Stimulated activated naive CD4-positive, alpha-beta T cell treated with Interleukin-2 at 50 U/mL for 16 hours (primary cell): ENCODE measurements at places on chromosomes 5 and 9.

GRCh38 chr5:159362220-159362619 lies 31.9 kb upstream of the IL12B start:
- no peak for DNase-seq

DNA sequence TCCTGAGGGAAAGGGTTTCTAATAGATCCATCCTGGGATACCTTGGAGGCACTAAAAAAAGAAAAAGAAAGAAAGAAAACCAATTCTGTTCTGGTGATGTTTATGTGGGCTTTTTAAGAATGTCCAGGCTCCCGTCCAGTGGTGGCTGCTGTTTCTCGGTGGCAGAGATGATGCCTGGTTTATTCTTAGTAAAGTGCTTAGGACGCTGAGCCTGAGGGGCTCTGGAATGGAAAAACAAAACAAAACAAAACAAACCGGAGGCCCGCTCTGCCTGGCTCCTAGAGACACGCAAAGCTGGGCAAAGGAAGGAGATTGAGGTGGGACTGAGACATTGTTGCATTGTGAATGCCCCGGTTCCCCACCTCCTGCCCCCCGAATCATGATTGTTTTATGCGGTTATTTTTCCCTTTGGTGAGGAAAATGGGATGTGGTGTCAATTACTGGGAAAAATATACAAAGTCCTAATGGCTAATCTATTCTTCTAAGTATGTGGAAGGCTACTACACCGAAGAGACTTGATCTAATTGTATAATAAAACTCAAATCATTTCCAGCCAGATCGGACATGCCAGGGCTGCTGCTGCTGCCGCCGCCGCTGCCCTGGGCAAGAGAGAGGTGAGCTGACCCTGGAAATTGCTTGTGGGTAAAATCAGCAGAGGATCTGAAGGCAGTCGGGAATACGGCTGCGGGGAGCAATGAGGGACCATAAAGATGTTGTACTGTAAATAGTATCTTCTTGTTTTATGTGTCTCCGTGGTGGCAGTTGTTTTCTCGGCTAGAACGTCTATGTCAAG lies 644.9 kb downstream of the CCDC171 start:
- DNase-seq, result no peak

- no peak for DNase-seq
These were observed 817 bp upstream of the GNE start for GRCh38 chr9:36258996-36259533.

GRCh38 chr5:142095651-142096330 lies 12.8 kb upstream of the NDFIP1 start:
- peak; percentile 83 for DNase-seq

- no peak for DNase-seq
These were observed 37.2 kb downstream of the GRAMD2B start for GRCh38 chr5:126460459-126460858.
